ENCODE measurements at places on chromosomes 4 and X. TPM values are rescaled to one million over a fixed set of nuclear protein-coding genes. Genes with fewer than 3 reads are reported as not detected.

DNA sequence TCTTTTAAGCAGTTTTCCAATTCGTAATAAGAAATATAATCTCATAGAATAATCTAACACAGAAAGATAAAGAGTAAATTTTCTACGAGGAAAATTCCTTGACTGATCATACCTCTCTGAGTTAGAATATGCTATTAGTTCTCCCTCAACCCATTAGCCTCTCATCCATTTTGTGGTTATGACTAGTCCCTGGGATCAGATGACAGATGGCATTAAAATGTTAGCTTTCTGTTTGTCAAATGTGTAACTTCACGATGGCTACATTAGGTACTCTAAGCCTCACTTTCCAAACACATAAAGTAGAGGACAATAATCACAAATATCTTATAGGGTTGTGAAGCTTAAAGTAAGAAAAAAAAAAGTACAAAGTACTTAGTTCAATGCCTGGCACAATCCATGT lies 112.2 kb downstream of the ZAR1 start:
- DNase-seq = no peak

GRCh38 chr4:71445811-71446210 lies 107.0 kb downstream of the SLC4A4 start:
- no peak for DNase-seq

The SORCS2 gene
- 2.5 TPM for total RNA-seq

DNA sequence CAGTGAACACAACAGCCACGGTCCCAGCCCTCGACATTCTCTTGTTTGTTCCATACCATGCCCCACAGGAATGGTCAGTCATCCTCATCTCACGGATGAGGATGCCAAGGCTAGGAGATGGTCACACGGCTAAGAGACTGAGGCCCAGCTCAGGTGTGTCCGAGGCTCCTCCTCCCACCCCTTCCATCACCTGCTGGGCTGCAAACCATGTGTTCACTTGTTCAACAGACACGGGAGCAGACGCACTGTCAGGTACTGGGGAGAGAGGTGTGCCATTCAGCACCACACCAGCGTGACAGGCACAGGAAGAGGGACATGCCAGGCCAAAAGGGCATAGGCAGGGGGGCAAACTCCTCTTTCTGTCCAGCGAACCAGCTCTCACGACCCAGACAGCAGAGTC lies 45.9 kb downstream of the ABLIM2 start:
- no peak for DNase-seq

DNA sequence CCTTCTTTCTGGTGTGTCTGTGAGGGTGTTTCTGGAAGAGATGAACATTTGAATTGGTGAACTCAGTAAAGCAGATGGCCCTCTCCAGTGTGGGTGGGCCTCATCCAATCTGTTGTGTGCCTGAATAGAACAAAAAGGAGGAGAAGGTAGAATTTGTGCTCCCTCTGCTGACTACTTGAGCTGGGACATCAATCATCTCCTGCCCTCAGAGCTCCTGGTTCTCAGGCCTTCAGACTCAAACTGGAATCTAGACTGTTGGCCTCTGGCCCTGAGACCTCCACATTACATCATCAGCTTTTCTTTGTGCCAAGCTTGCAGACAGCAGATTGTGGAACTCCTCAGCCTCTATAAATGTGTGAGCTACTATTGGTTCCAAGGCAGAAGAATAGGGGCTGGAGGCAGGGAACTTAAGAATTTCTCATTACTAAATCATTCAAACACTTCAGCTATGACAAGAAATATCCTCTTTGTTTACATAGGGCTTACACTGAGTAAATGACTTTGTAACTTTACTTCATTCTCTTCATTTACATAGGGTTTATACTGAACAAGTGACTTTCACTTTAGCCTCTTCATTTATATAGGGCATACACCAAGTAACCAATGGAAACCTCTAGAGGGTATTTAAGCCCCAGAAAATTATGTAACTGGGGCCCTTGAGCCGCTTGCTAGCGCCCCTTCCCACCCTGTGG lies 86.9 kb upstream of the NWD2 start:
- DNase-seq = no peak

GRCh38 chr4:175891851-175892250 lies 79.8 kb upstream of the GPM6A start:
- no peak for DNase-seq

DNA sequence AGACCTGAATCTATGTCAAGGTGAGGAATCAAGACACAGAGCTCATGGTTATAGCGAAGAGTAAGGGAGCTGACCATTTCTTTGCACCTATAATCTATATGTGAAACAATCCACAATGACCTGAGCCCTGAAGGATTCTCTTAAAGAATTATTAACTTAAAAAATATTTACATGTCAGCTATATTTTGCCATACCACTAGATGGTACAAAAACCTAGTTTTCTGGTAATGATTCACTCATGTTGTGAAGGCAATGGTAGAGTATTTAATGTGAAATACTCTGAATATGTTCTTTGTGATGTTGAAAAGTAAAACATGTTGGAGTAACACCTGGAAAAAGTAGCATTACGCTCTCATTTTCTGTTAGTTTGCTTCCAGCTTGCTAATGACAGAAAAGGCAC lies 40.0 kb downstream of the VGLL1 start:
- peak; percentile 30 for DNase-seq

DNA sequence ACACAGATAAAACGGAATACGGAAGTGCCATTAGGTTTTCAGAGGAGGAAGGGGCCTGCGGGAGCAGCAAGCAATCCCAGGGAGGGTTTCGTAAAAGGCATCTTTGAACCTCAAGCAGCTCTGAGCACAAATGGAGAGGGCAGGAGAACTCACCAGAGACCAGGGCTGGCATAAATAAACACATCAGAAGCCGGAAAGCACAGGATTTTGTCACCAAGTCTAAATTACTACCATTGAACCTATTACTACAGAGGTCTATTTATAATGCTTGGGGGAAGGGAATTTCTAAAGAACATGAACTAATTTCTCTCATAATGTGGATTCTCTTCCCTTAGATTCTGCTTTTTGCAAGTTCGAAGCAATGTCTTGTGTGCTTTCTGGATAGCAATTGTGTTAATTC lies 39.6 kb upstream of the MBTPS2 start:
- no peak for DNase-seq

The GAB3 gene
- total RNA-seq = 55.6 TPM
